ENCODE measurements at places on chromosomes 1 and 21.
A peak's percentile ranks its signal among the peaks of the same experiment; 100 is the strongest.

DNA sequence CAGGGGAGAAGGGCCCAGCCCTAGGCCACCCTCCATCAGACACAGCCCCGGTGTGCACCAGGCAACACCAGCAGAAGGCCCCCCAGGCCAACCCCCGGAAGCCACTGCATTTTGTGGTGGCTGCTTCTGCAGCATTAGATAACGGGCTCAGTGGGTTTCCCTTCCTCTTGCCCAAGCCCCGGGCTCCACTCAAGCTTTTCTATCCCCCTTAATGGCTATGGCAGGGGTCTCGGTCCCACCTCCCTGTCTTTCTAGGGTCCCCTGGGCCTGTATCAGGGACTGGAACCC lies 18.9 kb downstream of the C1orf174 start:
- DNase-seq, result no peak

DNA sequence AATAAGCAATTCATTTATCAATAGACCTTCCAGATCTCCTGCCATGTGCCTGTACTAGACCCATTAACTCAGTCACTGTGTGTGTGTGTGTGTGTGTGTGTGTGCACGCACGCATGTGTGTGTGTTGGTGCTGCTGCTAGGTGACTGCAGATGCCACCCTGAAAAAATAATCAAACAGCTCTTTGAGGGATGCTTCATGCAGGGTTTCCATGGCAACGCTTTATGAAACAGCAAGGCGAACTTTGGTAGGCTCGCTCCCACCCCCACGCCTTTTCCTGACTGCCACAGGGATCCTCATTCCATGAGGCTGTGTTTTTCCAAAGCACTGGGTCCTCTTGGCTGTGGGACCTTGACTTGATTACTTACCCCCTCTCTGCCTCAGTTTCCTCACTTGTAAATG lies 94.0 kb downstream of the HMGB4 start:
- DNase-seq, result no peak

GRCh38 chr1:38210021-38210894 lies 163.7 kb upstream of the POU3F1 start:
- DNase-seq, result no peak

- peak; percentile 77 for DNase-seq
These were observed 64.8 kb upstream of the WNT4 start for GRCh38 chr1:22207511-22208267.

DNA sequence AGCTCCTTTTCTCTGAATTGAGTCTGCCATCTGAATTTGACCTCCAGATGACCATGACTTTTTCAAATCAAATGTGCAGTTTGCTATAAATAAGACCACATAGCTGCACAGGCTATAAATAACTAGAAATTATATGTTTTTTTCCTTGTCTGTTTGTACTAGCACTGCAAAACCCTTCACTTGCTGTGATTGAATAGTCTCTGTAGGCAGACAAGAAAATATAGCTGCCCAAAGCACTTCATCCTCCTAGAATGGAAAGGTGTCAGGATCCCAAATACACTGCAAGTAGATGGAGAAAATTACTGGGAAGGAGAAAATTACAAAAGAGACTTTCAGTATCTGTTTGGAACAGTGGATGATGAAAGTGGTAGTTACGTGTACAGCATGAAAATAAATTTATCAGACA lies 175.8 kb downstream of the APP start:
- DNase-seq, result no peak

GRCh38 chr1:153881751-153882150 lies 41.0 kb downstream of the GATAD2B start:
- peak; percentile 46 for DNase-seq

DNA sequence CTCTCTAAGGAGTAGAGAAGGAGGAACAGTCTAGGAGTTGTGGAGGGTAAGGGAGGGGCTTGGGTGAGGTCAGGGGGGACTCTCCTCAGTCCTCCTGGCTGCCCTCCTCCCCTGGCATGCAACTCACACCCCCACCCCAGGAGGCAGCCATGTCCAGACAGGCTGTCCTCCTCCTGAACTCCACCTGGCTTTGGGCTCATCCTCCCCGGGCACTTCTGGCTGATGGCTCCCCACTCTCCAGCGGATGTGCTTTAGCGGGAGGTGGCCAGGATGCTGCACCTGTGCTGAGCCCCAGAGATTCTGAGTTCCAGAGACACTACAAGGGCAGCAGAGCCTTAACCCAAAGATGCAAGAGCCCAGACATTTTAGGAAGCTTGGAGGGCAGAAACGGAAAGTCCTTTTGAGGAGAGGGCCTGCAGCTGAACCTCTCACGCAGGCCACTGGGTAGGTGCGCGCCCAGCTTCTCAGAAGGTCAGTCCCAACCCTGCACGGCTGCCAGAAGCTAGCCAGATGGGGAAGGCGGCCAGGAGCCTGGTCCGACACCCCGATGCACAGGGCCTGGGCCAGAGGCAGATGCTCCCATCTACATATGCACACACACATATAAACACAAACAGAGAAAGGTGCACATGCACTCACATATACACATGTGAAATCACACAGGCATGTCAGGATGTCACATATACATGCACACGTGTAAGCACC lies 83.4 kb downstream of the PDE9A start:
- DNase-seq, result no peak

DNA sequence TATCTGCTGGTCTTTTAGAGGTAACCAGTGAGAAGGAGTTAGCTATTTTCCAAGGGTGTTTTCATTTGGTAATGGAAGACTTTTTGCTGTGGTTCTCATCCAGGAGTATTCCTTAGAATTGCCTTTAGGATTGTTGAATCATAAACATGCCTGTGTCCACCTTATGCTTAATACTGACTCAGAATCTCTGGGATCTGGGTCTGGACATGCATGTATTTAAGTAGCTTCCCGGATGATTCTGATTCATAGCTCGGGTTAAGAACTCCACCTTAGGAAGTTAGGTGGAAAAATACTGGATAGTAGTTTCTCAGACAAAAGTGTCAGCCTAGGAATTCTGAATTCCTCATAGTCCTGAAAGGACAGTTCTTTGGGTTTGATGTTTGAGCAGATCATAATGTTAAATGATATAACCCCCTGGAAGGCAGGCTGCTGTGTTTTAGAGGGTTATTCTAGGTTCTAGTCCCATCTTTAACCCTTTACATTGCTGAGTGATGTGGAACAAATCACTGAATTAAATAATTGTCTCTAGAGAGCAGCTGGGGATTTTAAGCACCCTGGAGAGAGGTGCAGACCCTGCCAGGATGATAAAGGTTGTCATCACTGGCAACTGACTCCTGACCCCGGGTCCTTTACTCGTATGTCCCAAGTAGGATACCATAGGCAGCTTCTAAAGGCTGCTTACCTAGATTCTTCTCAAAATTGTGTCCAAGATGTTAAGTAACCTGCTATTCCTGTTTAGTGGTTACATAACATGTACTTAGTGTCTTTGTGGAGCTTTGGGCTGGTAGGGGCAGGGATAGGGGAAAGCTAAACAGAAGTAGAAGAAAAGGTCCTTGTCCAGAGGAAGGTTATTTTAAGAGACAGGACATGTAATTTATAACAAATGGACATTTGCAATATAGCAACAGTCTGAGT lies 14.5 kb upstream of the C4BPB start:
- DNase-seq, result no peak

- DNase-seq, result peak; percentile 57
These were observed 5.5 kb downstream of the EFNA3 start for GRCh38 chr1:155083865-155084721.

DNA sequence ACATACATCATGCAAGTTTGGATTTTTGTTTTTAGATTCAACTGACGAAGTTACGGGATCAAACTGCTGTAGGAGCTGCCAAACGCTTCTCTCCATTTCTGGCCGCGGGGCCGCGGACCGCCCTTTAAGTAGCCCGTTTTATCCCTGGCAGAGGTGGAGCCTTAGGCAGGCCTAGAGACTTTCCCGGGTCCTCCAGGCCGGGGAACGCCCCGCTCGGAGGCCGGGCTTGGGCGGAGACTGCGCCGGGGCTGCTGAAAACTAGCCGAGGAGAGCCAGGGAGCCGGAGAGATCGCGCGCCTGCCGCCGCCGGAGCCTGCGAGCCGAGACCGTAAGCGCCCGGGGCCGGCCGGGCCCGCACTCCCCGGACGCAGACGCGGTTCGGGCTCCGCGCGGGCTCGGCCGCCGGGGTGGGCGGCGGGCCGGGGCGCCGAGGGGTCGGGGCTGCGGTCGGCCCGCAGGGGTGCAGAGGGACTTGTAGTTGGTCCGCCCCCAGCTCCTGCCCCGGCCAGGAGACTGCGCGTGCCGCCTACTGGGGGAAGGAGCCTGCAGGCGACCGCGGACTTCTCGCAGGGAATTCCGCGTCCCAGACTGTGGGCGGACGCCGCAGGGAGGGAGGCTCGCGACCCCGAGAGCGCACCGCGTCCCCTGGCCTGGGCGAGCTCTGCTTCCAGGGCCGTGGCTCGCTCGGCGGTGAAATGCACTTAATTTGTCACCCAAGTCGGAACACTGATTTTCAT lies at the start of gene EPHX1:
Gene EPHX1 (plus strand): TSS at position 283 of the 737 bp plus-strand sequence. CDS start 18,606 bp downstream, outside the sequence.
- peak; percentile 94 for DNase-seq

- no peak for DNase-seq
These were observed 25.7 kb downstream of the LY9 start for GRCh38 chr1:160821627-160822026.
